ENCODE measurements at places on chromosomes 5 and 9.

- DNase-seq: no peak
Observed at GRCh38 chr5:97044052-97044451, 98.4 kb downstream of the LIX1 start.

DNA sequence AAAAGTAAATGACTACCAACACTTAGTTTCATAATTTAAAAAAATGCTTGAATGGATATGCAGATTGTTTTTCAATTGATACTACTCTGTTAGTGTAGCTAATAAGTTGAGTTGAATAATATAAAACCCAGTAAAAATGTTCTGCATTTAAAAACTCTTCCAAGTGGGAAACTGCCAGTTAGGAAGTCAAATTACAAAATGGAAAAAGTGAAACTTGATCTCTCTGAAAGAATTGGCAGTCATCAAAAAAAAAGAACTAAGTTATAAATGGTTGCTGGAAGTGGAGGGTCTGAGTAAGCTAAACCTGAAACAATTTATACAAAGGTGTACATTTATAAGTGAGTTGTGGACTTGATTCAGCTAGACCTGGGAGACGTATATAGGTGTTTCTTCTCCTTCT lies 52.4 kb downstream of the VCAN start:
- no peak for DNase-seq

GRCh38 chr5:14450742-14451141 lies 130.8 kb upstream of the OTULINL start:
- DNase-seq: no peak

GRCh38 chr9:10238087-10238486 lies 374.7 kb downstream of the PTPRD start:
- DNase-seq: no peak

GRCh38 chr5:170746075-170746960 lies 37.2 kb upstream of the GABRP start:
- DNase-seq: no peak

GRCh38 chr5:95256991-95257390 lies 27.9 kb downstream of the MCTP1 start:
- no peak for DNase-seq

DNA sequence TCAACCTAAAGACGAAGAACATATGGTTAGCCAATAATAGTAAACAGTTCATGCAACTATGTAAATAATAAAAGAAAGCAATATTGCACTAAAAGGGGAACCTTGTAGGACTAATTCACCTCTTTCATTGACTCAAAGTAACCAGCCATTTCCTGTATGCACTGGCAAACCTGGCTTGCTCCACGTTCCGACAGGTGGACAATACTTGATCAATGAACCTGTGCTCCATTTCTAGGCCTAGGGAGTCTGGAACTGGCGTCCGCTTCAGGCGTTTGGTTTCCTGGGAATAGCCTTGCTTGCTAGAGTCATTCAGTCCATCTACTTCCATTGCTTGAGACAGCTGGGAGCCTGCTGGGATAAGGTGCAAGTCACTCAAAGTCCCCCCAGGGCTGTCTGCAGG lies 41.6 kb downstream of the PTAR1 start:
- DNase-seq: no peak

GRCh38 chr5:65013166-65013565 lies 244.4 kb downstream of the CWC27 start:
- DNase-seq: no peak

DNA sequence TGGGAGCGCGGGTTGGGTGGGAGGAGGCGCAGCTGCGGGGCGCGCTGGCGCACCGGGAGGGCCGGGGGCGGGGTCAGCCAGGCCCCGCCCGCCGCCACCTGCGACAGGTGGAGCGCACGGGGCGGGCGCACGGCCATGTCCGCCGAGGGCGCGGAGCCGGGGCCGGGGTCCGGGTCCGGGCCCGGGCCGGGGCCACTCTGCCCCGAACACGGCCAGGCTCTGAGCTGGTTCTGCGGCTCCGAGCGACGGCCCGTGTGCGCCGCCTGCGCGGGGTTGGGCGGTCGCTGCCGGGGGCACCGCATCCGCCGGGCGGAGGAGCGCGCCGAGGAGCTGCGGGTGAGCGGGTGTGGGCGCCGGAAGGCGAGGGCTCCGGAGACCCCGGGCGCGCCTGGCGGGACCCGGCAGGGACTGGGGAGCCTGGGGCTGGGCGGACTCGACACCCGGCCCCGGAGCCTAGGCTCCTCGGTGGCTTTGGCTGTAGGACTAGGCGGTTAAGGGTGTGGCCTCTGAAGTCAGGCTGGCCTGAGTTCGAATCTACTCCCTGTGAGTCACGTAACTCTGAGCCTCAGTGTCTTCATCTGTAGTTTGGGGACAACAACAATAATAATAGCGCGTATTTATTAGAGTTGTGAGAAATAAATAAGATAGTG lies at the start of gene BSPRY:
BSPRY (plus strand) TSS at position 97 of the 650 bp plus-strand sequence; CDS start at position 136, 39 bp downstream.
- peak; percentile 39 for DNase-seq

GRCh38 chr9:27337236-27337635 lies 40.3 kb upstream of the EQTN start:
- no peak for DNase-seq

GRCh38 chr9:36426945-36427344 lies 26.9 kb upstream of the RNF38 start:
- no peak for DNase-seq

DNA sequence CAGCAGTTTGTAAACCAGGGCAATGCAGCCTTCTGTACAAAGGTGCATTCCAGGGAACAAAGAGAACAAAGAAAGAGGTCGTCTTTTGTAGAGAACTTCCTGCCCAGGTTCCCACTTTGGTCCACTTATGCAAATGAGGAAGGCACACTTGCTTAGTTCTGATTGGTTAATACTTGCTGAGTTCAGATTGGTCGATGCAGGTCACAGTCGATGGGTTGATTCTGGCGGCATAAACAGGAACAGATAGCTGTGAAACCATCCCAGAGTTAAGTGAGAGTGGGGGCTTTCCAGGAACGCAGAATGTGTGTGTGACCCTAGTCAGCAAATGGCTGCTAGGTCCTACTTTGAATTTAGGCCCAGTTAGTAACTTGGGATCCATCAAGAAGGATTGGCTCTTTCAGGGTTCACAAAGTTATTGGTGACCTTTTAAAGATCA lies 1.8 kb upstream of the ADAMTS13 start:
- no peak for DNase-seq

DNA sequence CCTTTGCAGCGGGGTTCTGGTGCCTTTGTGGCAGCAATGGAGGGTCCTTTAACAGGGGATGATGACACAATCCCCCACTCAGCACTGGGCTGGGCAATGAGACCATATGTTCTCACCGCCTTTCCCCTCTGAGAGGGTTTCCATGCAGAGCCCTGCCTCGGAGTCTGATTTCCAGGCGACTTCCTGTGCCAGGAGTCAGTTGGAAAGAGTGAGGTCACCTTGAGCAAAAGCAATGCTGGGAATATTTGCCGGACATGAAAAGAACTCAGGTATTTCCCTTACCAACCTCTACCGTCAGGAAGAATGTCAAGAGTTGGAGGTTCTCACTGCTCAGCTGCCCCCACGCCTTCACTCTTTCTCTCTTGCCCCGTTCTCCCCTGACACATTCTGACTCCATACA lies 284.2 kb upstream of the IRX1 start:
- no peak for DNase-seq

- no peak for DNase-seq
Observed at GRCh38 chr5:103111468-103111867, 8.5 kb downstream of the GIN1 start.

All from HAP-1 (cell line).